NCI-H774 (cell line): ENCODE measurements at places on chromosomes 1 and 21.

- DNase-seq = no peak
Measured at GRCh38 chr1:19648239-19648638, 4.1 kb downstream of the NBL1 start.

DNA sequence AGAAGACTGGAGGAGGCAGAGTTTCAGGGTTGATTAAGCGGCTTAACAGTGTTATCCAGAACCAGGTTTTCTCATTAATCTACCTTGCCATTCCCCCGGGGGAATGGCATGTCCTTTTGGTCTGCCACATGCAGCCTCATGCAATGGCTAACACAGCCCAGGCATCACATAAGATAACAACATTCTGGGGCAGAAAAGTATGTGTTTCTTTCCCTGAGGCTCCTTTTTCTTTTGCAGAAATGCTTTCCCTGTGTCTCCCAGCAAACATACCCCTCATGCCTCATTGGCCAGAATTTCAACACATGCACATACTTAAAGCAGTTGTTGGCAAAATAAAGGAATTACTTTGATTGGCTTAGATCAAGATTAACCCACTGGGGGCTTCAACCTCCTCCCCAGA, 98.6 kb downstream of the OMA1 start:
- DNase-seq = no peak

- no peak for DNase-seq
Measured at GRCh38 chr1:107766533-107766932, 198.4 kb downstream of the VAV3 start.

DNA sequence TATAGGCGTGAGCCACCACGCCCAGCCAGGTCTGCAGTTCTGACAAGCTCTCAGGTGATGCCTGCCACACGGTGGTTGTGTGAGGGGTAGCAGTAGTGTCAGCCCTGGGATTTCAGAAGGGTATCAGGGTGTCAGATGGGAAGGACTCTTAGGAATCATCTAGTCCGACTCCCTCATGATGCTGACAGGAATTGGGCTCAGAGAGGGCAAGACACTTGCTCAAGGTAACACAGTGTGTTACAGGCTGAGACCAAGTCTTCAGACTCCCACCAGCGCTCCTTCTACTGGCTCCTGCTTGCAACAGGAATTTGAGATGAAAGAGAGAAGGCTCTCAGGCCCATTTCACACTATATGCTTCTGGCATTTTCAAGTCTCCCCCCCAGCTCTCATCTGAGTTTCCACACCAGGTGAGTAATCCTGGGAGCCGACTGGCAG, 6.9 kb downstream of the HTR1D start:
- no peak for DNase-seq

GRCh38 chr1:174276087-174276486, 116.8 kb downstream of the RABGAP1L start:
- DNase-seq = no peak
